Stimulated activated naive B cell treated with anti-CD40 and anti-IgM and Interleukin-4, amounts not matched to agents 10 μg/mL and 1 μg/mL and 100 μg/mL, for 72 hours (primary cell): ENCODE measurements at places on chromosomes 2 and 18.

DNA sequence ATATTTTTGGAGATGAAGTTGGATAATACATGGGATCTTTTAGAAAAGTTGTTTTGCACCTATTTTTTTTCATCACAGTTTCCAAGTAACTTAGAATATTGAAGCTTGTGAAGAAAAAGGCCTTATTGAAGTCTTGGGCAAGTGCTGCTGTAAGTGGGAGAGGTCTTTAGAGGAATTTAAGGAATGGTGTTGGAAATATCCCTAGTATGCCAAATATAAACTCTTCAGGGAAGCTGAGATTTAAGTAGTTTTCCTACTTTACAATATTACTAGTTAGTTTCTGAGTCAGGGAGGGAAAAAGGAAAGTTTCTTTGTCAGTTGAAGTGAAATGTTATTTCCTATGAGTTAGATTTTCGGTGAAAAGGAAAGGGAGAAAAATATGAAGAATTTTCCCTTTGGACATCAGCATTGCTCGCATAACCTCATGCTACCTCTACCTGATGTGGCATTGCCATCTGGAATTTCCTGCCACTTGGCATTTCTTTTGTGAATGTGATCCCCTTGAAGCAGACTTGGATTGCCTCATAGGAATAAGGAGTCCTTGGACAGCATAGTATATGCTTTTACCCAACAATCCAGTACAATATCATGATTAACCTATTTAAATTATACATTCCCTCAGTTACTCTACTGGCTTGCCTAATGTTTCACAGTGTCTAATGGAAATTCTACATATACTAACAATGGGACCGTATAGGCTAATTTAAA is 12.1 kb downstream of the PLEKHH2 start:
- no peaks in the 10 kb centered on the region for H3K36me3 ChIP-seq
- H3K27ac ChIP-seq: no peak overlapping the region
- H3K4me1 ChIP-seq: no peaks in the 10 kb centered on the region
- no peak overlapping the region for H3K4me3 ChIP-seq
- no peak for DNase-seq

DNA sequence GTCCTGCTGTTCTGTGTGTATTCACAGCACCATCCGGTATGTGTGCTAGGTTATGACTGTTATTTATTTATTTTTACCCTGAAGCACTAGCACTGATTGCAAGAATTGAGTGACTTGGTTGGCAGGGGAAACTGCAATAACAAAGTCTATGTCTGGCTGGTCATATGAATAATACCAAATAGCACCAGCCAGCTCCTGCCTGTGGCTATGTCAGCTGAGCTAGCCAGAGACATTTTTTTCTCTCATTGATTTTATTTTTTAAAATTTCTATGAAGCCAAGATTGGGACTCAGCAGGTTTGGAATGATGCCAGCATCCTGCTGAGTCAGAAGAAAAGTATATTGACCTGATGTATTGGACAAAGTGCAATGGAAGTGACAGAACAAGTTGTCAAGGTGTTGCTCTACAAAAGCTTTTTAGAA is 188.5 kb upstream of the CDH2 start:
- H3K27ac ChIP-seq: no peak overlapping the region
- H3K4me1 ChIP-seq: no peaks in the 10 kb centered on the region

GRCh38 chr18:60120231-60120750 is 220.5 kb downstream of the PMAIP1 start:
- H3K36me3 ChIP-seq: no peaks in the 10 kb centered on the region
- no peak overlapping the region for H3K4me3 ChIP-seq
- no peak for DNase-seq
- H3K27ac ChIP-seq: no peak overlapping the region
- H3K4me1 ChIP-seq: peaks cover 4% of the 10 kb centered on the region

DNA sequence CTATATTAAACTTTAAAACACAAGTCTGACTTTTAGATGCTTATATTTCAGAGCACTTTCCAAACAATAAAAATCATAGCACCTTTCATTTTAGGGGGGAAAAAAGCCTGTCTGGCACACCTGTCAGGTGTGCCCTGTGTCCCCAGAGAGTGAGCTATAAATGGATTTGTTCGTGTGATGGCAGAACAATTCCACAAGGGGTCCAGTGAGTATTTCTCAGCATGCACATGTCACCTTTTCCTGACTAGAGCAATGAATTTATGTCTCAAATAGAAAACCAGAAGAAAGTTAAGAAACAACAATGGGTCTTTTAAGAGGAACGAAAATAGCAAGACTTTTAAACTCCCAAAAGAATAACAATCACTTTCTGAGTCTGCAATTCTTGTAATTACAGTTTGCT is 55.9 kb downstream of the ACVR1C start:
- no peak overlapping the region for H3K4me3 ChIP-seq
- H3K27me3 ChIP-seq: no peaks in the 10 kb centered on the region
- no peak for DNase-seq
- H3K27ac ChIP-seq: no peak overlapping the region

DNA sequence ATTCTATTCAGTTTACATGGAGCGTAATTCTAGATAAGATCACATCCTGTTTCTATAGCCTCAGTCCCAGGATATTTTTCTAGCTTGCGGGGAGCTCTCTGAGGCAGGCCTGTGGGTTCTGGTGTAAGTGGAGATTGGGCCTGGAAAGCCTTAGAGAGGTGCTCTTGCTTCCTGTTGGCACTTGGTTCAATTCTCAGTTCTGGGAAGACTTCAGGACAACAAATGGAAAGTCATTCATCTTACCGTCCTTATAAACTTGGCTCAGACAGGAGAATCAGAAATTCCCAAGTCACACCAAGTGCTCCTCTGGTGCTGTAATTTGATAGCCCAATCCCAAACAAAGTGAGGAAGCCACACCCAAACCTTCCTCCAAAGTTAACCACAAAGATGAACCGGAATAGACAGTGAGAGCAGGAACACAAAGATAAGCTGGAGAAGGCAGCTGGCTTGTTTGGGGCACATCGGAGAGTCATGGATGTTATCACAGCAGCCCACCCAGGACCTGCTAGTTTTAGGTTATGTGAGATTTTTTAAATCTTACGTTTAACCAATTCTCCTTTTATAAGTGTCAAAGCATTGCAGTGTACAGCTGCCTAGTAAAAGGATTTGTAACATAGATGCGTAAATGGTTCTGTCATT is 144.3 kb upstream of the MAP3K20 start:
- no peak for DNase-seq
- H3K27me3 ChIP-seq: peaks cover 27% of the 10 kb centered on the region
- H3K27ac ChIP-seq: no peak overlapping the region

- no peaks in the 10 kb centered on the region for H3K36me3 ChIP-seq
- H3K27ac ChIP-seq: no peak overlapping the region
- DNase-seq: no peak
Observed at GRCh38 chr2:136361521-136361920, 243.6 kb upstream of the CXCR4 start.
